ENCODE measurements at places on chromosomes 7 and 10.

GRCh38 chr7:138784692-138785091 lies 13.1 kb upstream of the TMEM213 start:
- no peak for DNase-seq

DNA sequence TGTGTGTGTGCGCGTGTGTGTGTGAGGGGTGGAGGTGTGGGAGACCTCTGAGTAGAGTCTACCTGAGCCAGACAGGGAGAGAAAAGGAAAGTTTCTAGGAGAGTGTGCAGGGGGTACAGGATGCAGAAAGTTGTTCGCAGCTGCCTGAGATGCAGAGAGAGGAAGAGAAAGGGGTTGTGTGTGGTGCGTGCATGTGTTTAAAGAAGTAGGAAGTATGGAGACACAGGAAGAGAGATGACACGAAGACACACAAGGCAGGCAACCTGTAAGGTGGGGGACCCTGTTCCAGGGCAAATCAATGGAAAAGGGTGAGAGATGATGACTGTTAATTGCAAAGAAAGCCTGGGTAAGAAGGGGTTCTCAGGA lies 52.2 kb downstream of the C10orf105 start:
- no peak for DNase-seq

- DNase-seq, result no peak
Observed at GRCh38 chr10:120477743-120478141, 20.7 kb downstream of the PLPP4 start.

- DNase-seq, result no peak
Observed at GRCh38 chr7:157594306-157594705, 257.5 kb downstream of the DNAJB6 start.

- no peak for DNase-seq
Observed at GRCh38 chr10:115572740-115573455, 479.7 kb downstream of the ATRNL1 start.

GRCh38 chr10:96541921-96542320 lies 28.2 kb upstream of the TLL2 start:
- DNase-seq, result no peak

GRCh38 chr7:149147752-149148653 lies 750 bp downstream of the ZNF398 start:
- no peak for DNase-seq

GRCh38 chr10:35042783-35043182 lies 47.4 kb downstream of the CUL2 start:
- DNase-seq, result no peak

GRCh38 chr10:124033887-124034218 lies 59.5 kb downstream of the CHST15 start:
- no peak for DNase-seq

GRCh38 chr7:85474234-85474633 lies 287.4 kb upstream of the SEMA3D start:
- DNase-seq, result no peak

GRCh38 chr10:117860135-117860534 lies 186.6 kb downstream of the RAB11FIP2 start:
- no peak for DNase-seq

DNA sequence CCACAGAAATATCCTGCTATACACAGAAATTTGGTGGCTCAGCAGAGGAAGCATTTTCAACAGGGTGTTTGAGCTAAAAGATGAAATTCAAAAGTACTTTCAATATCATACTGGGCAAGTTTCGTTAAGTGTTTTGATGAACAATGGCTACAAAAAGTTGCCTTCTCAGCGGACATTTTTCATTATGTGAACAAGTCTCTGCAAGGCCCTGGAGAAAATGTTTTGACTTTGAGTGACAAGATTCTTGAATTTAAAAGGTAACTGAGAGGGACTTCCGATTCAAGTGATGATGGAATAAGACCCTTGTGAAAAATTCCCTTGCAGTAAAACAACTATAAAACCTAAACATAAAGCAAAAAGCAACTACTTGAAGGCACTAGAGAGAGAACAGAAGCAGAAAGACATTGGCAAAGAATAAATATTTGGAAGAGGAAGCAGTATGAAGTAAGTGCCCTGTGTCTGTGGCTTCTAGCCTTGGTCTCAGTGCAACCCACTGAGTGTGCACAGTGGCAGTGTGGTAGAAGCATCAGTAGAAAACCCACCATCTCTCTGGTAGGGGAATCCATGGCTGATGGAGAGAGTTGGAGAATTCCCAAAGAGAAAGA lies 62.5 kb upstream of the NAMPT start:
- DNase-seq, result no peak

DNA sequence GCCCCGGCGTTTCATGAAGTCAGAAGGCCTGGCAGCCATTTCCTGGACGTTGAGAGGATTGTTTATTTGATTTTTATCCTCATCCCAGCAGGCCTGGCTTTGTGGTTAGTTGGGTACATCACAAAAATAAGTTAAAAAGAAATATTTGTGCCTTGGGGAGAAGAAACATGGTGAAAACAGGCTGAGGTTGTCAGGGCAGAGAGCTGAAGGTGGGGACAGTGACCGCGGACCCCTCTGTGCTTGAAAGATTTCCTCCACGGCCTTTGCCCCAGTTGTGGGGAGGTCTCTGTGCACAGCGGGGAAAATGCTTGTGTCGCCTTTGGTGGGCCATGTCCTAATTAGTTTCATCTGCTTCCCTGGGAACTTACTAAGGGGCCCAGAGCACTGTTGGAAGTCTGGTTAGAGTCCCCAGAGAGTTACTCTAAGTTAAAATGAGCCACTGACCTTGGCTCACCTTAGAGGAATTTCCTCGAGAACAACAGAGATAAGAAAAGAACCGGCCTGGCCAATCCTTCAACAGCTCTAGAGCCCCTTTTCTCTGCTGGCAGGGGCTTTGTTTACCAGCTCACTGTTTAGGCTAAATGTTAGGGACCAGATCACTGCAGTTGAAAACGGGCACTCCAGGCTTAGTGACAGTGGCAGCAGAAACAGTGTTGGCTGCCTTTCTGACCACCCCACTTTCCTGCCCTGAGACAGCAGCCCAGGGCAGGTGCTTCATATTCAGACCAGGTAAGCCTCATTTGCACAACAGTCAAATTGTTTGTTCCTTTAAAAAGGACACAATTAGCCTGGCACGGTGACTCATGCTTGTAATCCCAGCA lies 37.9 kb downstream of the CRCP start:
- no peak for DNase-seq

- no peak for DNase-seq
Observed at GRCh38 chr10:30722956-30723620, 93.5 kb upstream of the LYZL2 start.

- no peak for DNase-seq
Observed at GRCh38 chr10:75261813-75262705, 26.3 kb upstream of the COMTD1 start.

DNA sequence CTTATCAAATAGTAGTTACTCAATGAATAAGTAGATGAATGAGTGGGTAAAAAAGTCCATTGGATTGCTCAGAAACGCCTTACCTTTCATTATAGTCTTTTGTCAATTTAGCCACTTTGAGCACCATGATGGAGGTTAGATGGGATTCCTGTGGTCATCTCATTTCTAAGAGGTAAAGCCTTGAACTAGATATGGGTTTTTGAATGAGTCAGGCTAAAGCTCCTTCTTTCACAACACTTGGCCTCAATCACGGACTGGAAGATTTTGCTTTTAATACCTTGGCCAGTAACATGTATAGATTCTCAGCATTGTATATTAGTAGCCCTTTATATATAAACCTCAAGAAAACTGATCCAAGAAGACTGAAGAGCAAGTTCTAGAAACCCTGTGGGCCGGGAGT lies 99.7 kb upstream of the CCDC6 start:
- DNase-seq, result no peak

- DNase-seq, result no peak
Observed at GRCh38 chr7:75968561-75969001, 25.8 kb downstream of the TMEM120A start.

GRCh38 chr10:113735913-113736312 lies 15.6 kb upstream of the PLEKHS1 start:
- no peak for DNase-seq

DNA sequence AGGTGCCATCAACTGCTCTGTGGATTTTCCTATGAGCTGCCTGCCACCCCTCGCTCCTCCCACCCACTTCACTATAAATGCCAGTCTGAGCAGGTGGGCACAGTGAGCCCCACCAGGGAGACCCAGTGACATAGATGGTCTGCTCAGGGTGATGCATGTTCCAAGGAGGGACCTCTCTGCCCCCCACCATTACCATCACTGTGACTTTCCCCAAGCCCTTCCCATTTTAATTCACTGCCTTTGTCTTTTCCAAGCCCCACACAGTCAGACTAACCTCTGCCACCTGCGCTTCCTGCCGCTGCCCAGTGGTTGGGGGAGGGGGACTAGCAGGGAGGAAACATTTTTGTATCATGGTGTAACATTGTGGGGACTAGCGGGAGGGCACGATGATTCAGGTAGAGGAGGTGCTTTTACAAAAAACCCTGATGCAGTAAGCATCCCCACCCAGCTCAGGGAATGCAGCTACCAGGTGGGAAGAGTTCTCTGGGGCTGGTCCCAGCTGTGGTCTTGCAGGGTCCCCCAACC lies 24.6 kb downstream of the PRSS2 start:
- DNase-seq, result no peak

DNA sequence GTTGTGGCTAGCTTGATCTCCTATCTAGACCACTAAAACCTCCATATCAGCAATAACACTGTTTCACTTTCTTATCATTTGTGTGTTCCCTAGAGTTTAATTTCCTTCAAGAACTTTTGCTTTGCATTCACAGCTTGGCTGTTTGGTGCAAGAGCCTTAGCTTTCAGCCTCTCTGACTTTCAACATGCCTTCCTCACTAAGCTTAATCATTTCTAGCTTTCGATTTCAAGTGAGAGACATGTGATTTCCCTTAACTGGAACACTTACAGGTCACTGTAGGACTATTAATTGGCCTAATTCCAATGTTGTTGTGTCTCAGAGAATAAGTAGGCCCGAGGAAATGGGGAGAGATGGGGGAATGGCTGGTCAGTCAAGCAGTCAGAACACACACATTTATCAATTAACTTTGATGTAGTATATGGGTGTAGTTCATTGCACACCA lies 10.6 kb upstream of the BPGM start:
- DNase-seq, result no peak

- DNase-seq, result no peak
Observed at GRCh38 chr7:76302347-76303201, at the start of gene HSPB1. TSS of gene HSPB1 (plus strand) at chr7:76302673. CDS start at chr7:76302713, 40 bp downstream.

DNA sequence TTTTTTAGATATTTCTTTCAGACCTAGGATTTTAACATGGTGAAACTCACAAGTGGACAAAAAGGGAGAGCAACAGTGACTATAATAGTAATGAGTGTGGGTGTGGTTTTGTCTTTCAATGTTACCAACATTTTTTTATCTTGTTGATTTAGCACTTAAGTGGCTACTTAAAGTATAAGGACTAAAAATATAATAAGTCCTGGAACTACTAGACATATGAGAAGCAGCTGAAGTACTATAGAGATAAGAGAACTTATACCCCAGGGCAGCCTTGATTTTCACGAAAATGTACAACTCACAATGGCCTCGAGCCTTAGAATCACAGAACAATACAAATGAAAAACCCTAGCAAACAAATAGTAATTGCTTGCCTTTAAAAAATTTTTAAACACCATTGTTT lies 1151.8 kb downstream of the TYW1 start:
- DNase-seq, result no peak

DNA sequence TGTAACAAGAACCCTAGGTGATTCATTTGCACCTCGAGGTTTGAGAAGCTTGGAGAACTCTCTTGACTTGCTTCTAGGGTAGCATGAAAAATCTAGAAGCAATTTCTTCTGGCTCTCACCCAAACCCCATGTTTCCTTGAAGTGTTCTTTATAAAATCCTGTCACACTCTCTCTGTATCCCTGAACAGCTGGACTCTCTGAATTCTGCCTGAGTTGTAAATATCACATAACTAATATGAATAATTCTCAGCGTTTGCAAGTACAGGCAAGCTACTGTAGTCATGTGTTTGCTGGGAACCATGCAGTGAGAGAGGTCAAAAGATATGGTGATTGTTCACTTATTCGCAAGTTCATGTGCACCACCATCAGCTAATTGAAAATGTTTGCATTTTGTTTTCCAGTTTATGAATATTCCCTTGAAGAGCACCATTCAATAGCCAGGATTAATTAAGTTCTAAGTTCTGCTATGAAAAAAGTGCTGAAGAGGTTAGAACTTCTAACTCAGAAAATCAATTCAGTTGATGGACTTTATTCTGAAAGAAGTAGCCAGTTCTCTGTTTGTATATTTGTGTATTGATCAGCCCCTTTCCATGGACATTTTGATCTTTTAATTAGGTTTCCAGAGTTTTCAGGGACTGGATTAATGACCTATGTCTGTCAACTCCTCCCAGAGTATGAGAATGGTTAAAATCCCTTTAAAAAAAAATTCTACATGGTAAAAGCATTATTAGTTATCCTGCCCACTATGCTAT lies 243.0 kb downstream of the PLXDC2 start:
- DNase-seq, result no peak

- no peak for DNase-seq
Observed at GRCh38 chr10:113128450-113129070, 178.5 kb downstream of the TCF7L2 start.

DNA sequence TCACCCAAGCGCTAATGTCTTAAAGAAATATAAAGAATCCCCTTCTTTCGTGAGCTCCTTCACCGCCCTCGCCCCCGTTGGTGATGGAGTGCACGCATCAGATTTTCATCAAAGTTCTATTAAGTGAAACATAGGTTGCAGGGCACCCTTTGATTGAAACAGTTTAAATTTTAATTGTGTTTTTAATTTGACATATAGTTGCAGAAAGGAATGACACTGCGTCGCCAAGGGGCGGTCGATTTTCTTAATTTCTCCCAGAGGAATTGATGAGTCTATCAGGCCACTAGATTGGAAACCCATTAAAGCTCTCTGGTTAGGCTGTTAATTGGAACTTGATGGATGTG lies 4.1 kb upstream of the HMX2 start:
- DNase-seq, result no peak

DNA sequence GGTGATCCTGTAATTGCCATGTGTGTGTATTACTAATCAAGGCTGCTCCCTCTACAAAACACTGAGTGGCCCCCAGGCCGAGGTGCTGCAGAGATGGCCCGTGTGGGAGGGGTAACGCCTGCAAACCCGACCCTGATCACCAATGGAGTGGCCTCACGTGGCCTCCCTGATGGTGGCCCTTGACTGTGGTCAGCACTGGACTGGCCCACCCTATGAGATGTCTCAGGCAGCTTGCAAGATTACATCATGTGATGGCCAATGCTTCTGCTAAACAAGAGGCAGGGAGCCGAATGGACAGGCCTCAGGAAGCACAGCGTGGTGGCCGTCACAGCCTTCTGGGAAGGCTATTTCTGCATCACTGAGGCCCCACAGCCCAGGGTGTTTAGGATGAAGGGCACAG lies 186.4 kb downstream of the MGMT start:
- DNase-seq, result no peak

DNA sequence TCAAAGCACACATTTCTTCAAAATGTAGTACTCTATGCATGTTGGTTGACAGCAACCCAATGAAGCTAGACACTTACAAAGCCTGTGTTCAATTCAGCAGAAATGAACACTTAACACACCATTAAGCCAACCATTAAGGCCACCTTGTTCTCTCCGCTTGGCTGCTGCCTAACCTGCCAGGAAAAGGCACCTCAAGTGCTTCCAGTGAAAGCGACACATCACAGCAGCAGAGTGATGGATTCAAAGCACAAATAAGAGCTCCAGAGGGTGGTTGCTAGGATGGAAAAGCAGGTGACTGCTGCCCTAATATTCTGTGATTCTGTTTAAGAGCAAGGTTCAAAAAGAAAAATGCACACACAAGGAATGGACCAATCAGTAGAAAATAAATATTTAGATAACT lies 81.5 kb upstream of the GNAI1 start:
- DNase-seq, result no peak

GRCh38 chr7:28239823-28240204 lies 59.2 kb upstream of the JAZF1 start:
- no peak for DNase-seq

All from stimulated activated CD4-positive, alpha-beta T cell treated with anti-CD3 and anti-CD28 coated beads, Interleukin-1b, Interleukin-23, amount 100 ng/mL, for 1 hour (primary cell).